ENCODE measurements at places on chromosomes 1 and 21. TPM values are rescaled to one million over a fixed set of nuclear protein-coding genes. Genes with fewer than 3 reads are reported as not detected.

GRCh38 chr1:116751146-116751545, 3.1 kb upstream of the CD2 start:
- DNase-seq: no peak

DNA sequence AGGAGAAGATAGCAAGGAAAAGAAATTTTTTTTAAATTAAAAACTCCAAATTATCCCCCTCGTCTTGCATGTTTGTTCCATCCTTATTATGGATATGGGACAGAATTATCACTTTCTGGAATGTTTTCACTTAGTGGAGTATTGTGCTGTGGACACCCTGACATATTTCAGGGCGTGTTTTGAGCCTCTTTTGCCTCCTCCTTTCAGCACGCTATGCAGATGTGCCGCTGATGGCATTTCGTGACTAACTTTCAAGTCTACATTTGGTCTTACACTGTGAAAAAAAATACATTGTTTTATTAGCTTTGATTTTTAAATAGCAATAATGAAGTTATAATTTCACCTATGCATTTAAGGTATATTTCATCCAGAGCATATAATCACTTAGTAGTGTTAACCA, 738.7 kb downstream of the LTN1 start:
- DNase-seq: no peak

The ANKRD45 gene
- 0.49 TPM for total RNA-seq

The GPR3 gene
- total RNA-seq: 0.49 TPM

The FAM72A gene
- total RNA-seq: 6.0 TPM

- DNase-seq: no peak
Observed at GRCh38 chr1:234854645-234855039, 244.7 kb upstream of the IRF2BP2 start.

- DNase-seq: no peak
Observed at GRCh38 chr21:41928621-41929220, 25.1 kb downstream of the C2CD2 start.

The PGLYRP4 gene
- total RNA-seq: not detected

GRCh38 chr1:244099258-244099930, 48.3 kb downstream of the ZBTB18 start:
- DNase-seq: no peak

DNA sequence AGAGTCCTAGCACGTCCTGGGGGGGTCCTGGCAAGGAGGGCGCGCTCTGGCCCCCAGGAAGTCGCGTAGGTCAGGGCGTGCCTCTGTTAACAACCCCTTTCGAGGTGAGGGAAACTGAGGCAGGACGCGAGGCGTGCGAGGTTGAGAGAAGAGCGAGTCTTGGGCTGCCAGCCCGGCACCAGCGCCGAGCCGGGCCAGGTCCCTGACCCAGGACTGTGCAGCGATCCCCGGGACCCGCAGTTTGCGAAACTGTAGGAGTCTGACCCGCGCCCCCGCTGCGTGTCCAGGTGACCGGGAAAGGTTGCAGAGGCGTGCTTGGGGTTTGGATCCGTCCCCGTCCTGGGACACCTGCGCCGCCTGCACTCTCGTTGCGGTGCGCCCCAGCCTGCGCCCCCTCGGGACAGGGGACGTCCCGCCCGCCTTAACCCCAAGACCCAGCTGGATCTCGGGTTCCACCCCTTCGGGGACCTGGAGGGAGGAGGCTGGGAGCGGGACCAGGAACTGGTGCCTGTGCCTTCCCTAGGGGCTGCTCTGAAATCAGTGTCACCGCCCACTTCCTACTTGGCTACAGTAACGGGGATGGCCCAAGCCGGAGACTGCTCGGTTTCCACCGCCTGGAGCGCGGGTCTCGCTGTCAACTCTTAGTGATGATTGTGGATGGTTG, 493 bp downstream of the DISC1 start:
- peak; percentile 79 for DNase-seq

- no peak for DNase-seq
Observed at GRCh38 chr1:230982696-230983095, 3.8 kb downstream of the ARV1 start.
